Stromal cell of bone marrow (primary cell): ENCODE measurements at places on chromosomes 1 and 21.

GRCh38 chr1:86990826-86991225 is 76.4 kb downstream of the HS2ST1 start:
- no peak for DNase-seq

DNA sequence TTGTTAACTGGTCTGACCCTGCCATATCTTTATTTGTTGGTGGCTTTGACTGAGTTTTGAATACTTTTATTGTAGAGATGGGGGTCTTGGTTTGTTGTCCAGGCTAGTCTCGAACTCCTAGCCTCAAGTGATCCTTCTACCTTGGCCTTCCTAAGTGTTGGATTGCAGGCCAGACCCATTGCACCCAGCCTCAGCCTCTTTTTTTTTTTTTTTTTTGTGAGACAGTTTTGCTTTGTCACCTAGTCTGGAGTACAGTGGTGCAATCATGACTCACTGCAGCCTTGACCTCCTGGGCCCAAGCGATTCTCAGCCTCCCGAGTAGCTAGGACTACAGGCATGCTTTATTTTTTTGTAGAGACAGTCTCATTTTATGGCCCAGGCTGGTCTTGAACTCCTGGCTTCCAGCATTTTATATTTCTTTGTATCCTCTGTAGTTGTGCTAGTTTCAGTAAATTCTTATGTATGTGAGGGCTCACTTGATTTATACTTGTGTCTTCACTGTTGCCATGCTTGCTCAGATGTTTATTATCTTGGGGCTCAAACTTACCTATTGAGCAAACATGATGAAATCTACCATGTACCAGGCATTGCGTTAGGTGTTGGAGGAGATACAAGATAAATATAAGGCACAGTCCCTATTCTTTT is 24.1 kb downstream of the THRAP3 start:
- DNase-seq: peak; percentile 82

DNA sequence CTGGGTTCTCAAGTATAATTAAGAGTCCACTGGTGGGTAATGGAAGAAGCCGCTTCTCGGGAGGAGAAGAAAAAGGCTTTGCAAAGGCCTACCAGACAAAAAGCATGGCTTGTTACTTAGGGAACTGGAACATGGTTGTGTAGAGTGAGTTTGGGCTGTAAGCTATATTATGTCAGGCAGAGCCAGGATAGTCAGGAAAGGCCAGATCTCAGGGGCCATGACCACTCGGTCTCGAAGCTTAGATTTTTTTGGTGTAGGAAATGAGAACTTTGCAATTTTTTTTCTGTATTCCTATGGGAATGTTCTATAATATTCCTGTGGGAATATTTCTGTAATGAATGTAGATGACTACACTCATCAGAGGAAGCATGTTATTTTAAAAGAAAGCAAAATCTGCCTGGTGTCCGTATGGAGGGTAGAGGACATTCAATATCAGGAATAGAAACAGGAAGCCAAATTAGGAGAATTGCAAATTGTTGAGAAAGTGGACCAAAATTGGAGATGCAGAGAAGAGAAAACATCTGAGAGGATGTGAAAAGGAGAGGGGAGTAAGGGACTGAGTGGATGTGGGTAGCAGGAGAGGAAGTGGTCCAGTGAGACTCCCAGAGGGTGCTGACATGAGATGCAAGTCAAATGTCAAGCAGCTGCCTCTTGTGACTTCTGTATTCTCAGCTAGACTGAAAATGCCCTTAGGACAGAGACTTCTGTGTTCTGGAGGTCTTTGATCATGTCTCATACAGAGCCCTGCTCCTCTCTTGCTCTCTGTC is 45.2 kb upstream of the HAO2 start:
- no peak for DNase-seq

- DNase-seq: peak; percentile 79
Observed at GRCh38 chr1:89271341-89272015, 1.2 kb downstream of the GBP5 start.

DNA sequence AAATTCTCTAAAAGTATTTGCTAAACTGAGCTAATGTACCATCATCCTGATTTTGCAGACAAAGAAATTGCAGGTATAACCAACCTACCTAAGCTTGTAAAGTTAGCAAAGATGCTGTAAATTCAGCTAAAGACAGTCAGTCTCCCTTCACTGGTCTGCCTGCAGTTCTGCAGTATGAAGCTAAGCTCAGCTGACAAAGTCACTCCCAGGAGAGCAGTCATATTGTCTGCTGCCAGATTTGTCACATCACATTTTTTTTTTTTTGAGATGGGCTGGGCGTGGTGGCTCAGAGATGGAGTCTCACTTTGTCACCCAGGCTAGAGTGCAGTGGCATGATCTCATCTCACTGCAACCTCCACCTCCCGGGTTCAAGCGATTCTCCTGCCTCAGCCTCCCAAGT is 8.9 kb upstream of the CMPK1 start:
- DNase-seq: no peak

DNA sequence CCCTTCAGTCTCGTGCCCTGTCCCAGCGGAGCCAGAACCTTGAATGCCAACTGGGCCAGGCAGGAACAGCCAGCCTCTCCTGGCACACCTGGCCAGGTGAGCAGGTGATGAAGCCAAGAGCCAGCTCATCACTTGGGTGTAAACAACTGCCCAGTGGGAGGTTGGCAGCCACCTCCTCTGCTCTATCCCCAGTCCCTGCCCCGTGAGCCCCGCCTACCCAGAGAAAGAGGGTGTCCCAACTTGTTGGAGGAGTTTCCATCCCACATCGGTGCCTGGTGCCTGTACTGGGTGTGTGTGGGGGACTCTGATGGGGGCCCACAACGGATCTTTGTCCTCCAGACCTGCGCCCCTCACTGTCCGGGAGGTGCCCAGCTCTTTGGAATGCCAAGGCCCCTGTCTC is 17.8 kb upstream of the FAM131C start:
- no peak for DNase-seq

DNA sequence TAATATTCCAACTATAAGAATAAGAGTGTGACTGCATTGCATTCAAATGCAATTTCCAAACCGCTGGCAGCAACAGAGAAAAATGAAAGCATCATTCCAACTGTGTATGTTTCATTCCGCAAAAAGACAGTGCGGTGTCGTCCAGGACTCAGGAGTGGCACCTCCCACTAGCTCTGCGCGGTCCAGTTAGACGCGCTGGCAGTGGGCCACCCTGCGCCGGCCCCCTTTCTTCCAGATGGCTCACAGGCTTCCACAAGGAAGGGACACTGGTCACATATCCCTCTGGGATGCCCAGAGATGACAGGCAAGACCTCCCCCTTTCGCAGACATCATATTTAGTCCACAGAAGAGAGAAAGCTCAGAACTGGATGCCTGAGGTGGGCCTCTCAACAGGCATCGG is 11.9 kb downstream of the WRAP73 start:
- no peak for DNase-seq

DNA sequence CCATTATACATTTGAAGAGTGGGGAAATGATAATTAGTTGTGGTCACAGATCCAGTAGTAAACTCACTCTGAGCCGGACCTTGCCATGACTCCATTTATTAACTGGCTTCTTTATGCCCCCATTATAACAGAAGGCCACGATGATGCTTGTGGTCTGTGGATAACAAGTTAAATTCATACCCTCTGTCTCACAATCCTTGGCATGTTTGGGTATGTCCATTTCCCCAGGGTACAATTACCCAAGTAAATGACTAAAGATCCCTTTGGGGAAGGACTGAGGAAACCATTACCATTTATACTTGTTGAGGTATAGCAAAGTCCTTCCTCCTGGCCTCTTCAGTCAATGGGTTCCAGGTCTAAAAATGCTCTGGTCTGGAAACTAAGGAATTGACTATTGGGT is 7.3 kb upstream of the USP1 start:
- DNase-seq: no peak

DNA sequence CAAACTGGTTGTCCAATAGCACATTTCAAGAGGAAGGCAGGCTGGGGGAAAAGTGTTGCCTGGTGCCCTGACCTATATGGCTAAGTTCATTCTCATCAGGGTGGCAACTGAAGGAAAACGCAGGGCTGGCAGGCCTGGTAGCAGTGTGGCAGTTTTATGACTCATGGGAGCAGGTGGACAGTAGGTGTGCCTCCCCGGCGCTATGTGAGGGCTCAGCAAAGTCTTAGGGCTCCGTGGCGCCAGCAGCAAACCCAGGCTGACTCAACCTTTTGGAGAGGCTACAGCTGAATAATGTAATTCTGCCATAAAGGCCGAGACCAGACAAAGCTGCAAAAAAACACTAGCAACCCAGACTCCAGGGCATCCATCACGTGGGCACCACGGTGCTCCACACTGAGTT is 23.6 kb downstream of the GADD45A start:
- DNase-seq: no peak

DNA sequence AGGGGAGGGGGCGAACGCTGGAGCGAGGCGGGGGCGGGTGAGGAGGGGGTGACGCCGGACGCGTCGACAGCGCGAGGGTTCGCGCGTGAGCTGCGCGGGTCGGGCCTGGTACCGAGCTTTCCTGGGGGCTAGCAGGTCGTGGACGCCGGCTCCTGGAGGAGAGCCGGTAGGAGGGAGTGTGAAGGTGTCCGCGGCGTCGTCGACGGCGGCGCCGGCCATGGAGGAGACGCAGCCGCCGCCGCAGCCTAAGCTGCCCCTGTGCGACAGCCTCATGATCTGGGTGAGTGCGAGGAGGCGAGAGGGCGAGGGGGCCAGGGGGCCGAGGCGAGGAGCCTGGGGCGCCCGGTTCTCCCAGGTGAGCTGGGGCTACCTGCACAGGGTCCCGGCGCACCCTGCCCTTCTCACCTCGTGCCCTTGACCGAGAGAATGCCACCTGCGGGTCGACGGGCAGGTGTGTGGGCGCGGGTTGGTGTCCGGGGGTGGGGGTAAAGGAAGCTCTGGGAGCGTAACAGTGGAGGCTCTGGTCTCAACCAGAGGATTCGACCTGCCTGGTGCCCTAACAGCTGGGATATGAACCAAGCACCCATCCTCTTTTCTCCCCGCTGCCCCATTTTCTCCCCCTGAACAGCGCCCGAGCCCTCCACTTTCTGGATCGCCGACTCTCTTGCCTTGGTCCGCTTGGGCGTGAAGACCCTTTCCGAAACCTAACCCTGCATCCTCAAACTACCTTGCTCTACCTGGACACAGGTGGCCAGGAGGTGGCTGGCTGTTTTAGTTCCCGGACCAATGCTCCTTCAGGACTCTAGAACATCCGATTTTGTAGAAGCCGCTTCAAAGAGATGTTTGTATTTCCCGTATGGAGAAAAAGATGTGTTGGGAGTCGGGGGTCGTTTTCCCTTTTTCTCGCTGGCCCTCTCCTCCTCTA is at the start of gene HOOK1:
Gene HOOK1 (plus strand): TSS at position 49 of the 925 bp plus-strand sequence. CDS start 169 bp downstream, at position 218.
- no peak for DNase-seq

GRCh38 chr1:31573261-31573660 is 3.1 kb upstream of the TINAGL1 start:
- no peak for DNase-seq

DNA sequence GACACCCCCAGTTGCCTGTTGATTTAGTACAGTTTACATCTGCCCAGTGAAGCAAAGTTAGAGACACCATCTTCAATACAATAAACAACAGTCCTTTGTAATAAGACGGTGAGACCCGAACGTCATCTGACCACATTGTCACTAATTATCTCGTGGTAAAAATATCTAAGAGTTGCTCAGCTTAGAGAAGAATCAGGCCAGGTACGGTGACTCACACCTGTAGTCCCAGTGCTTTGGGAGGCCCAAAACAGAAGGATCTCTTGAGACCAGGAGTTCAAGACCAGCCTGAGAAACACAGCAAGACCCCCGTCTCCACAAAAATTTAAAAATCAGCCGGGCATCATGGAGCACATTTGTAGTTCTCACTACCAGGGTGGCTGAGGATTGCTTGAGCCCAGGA is 53.5 kb downstream of the CD34 start:
- DNase-seq: no peak
